ENCODE measurements at places on chromosomes 1 and 21.

- no peak for DNase-seq
Measured at GRCh38 chr1:164958982-164959768, 397.3 kb downstream of the LMX1A start.

GRCh38 chr21:39630827-39631226 lies 18.1 kb downstream of the B3GALT5 start:
- DNase-seq: no peak

- no peak for DNase-seq
Measured at GRCh38 chr1:25437672-25438071, 7.0 kb downstream of the MACO1 start.

DNA sequence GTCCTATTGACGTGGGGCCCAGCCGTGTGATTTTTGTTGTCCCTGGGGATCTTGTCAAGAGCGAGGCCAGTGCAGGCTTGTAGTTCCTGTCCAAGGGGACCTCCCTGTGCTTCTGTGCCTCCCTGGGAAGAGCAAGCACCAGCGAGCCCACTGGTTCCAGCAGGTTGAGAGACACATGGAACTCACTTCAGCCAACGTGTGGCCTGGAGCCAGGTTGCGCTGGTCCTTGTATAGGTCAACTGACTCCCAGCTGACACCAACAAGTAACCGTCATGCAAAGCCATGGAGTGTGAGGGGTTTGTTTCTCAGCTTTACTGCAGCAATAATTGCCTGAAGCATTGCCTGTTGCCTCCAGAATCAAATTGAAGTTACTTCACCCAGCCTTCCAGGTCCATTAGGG lies 63.0 kb downstream of the DISP3 start:
- no peak for DNase-seq

DNA sequence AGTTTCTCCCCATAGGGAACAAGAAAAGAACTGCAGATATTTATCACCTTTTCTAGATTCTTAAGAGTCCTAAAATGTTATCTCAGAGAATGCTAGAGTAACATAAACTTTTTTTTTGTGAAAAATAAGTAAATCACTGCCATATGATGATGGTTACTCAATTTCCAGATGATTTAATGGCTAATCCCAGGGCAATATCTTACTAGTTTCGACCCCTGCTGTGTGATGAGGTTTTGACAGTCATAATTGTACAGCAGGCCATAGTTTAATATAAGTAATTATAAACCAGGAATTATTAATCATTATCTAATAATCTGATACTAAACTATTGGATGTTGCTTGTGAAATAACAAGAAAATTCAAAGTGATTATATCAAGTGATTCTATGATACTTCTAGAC lies 210.6 kb downstream of the HLX start:
- no peak for DNase-seq
